ENCODE measurements at places on chromosomes 2 and 18.

GRCh38 chr2:209614690-209615369 lies 156.8 kb upstream of the UNC80 start:
- DNase-seq = no peak

- no peak for DNase-seq
Observed at GRCh38 chr2:166440313-166440712, 53.7 kb downstream of the SCN7A start.

DNA sequence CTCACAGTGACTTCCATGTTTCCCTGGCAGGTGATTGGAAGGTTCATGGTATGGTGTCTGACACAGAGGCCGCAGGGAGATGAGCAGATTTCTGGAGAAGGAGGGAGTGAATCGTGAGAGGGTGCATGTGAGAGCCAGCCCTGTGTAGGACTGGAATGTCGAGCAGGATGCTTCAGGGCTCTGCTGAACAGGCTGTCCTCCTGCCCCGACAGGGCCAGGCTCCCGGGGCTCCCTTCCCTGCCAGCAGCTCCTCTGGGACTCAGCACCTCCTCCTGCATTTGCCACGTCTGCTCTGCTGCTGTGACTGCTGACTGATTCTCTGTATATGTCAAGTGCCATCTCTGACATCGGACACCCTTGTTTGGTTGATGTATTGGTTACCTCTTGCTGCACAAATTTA lies 38.5 kb upstream of the INHBB start:
- DNase-seq = no peak

- no peak for DNase-seq
Observed at GRCh38 chr2:98110741-98111140, 23.8 kb downstream of the VWA3B start.
